ENCODE measurements at places on chromosomes 12 and 14.

DNA sequence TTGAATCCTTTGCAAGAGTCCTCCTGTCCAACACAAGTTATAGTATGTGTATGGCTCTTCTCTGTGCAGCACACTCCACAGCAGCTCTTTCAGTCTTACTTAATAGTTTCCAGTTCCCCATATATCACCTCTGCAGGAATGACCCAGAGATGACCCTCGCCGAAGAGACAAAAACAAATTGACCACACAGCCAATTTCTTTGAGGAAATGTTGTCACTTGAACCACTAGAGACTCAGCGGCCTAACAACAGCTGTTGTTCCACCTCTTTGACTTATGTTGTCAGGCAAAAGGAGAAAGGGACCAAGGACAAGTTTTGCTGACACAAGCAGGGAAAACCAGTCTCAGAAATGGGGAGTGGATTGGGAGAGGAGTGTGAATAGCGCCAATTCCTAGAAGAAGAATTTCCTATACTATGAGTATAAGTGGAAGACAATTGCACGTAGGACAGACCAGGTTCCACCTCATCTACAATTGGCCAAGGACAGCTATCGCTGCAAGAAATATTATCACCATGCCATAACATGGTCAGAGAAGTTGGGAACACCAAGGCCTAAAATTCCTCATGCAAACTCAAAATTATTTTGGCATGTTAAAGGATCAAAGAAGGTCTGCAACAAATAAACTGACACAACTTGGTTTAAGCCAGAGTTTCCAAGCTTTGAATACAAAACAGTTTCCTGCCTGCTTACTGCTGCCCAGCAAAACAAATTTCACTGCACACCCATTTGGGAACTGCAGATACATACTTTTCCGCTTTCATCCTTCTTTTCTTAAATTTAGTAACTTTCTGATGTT lies 41.7 kb upstream of the ITPR2 start:
- no peak for DNase-seq

- no peak for DNase-seq
Observed at GRCh38 chr12:63013302-63013701, 78.4 kb upstream of the PPM1H start.

DNA sequence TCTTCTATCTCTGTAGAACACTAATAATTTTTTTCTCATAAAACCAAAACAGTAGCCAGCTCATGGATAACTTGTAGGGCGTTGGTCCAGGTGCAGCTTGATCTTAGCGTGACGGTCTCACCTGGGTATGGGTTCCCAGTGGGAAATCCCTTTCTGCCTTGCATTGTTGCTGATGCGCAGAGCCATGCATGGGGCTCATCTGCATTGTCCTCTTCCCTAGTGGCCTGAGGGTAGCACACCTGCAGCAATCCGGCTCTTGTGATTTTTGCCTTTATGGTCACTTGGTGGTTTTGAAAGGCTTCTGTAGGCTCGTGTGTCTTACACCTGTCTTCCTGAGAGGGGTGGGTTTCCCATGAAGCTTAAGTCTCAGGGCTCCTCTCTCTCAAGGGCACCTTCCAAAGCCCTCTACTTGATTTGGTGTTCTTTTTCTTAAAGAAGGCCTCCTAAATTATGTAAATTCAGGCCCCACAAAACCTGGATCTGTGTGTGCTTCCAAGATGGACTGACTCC lies 130.6 kb downstream of the PRKCH start:
- DNase-seq: no peak

GRCh38 chr14:100314724-100315123 lies 8.4 kb upstream of the SLC25A47 start:
- DNase-seq: no peak

GRCh38 chr12:67413577-67413976 lies 144.4 kb downstream of the CAND1 start:
- no peak for DNase-seq

- no peak for DNase-seq
Observed at GRCh38 chr12:46952880-46953483, 126.4 kb upstream of the PCED1B start.

DNA sequence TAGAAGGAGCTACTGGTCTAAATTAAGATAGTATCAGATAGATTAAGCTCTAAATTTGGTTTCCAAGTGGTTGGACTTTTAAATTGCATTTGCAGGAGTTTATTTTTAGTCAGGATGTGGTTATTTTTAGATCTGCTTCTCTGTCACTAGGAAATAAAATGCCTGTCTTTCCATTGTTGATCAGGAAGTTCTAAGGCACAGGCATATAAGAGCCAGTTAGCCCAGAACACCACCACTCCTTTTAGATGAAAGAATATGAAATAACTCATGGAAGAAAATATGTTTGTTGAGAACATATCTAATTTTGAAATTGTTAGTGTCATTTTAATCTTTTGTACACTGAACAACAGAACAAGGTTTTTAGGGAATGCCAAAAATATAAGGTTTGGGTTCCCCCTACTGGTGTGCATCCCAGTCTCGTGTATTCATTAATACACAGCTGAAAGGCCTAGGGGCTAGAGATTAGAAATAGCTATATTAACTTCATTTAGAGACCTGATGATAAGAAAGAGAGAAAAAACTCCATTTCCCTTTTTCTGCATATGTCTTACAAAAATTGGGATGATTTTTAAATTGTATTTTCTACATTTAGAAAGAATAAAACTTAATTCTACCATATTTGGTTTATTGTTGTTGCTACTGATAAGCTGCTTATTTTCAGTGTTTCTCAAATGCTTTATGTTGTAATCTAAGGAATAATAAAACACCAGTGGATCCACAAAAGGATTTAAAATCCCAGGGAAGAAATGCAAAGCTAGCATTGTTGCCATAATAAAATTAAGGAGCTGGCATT lies 67.2 kb downstream of the RIC8B start:
- no peak for DNase-seq

GRCh38 chr14:38762426-38762825 lies 340.6 kb downstream of the SEC23A start:
- DNase-seq: no peak

All from GOT3 (cell line).